NCI-H69 (cell line): ENCODE measurements at places on chromosomes 2 and 18.

DNA sequence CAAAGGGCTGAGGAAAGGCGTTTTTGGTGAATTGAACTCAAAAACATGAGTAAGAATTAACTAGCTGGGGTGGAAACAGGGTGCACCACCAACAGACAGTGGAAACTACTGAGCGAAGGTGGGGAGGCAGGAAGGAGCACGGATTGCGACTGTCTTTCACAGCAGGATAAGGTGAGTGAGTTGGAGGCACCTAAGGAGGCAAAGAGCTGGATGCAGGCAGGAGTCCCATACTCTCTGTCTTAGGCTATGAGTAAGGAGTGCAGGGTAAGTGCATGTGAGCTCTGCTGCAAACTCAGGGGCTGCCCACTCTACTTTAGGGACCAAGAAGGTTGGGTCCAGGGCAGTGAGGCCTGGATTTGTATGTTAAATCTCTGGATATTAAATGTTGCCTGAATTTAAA is 333.1 kb upstream of the ZNF521 start:
- DNase-seq, result no peak

DNA sequence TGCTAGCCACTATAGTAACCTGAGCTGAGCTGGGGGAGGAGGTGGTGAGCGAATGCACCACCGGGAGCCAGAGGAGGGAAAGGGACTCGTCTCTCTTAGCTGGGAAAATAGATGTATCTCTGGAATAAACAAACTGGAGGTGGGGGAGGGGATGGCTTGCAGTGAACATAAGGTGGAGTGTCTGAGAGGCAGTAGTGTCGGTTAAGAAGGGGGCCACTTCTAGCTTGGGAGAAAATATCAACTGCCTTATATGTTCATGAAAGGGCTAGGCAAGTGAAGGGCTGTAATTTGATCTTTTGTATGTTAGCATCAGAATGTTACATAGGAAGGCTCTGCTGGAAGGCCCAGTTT is 2.2 kb downstream of the SETBP1 start:
- peak; percentile 93 for DNase-seq

- DNase-seq, result no peak
Observed at GRCh38 chr2:75077909-75078308, 119.5 kb downstream of the POLE4 start.

GRCh38 chr2:148184976-148185375 is 164.1 kb downstream of the MBD5 start:
- no peak for DNase-seq

- DNase-seq, result no peak
Observed at GRCh38 chr2:129329574-129329973, 649.9 kb upstream of the RAB6C start.
